ENCODE measurements at places on chromosomes 3 and 15. TPM values are rescaled to one million over a fixed set of nuclear protein-coding genes. Genes with fewer than 3 reads are reported as not detected.

The RAB43 gene
- 39.2 TPM for total RNA-seq

The GNAT1 gene
- total RNA-seq = not detected

The IL20RB gene
- 1.6 TPM for total RNA-seq

The TEX55 gene
- not detected for total RNA-seq

DNA sequence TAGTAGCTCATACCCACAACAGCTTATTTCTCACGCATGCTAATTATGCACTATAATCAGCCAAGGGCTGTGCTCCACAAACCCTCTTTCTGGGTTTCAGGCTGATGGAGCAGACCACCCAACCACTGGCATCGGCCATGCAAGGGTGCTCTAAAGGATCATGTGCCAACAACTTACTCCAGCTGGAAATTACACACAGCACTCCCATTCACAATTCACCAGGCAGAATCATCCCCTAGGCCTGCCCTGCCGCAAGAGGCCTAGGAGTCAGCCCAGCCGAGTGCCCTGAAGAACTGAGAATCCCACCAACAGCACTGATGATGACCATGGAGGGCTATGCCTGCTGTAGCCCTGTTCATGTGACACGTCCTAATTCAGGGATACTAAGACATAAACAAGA is 216.2 kb upstream of the CHRNA7 start:
- no peak for DNase-seq

DNA sequence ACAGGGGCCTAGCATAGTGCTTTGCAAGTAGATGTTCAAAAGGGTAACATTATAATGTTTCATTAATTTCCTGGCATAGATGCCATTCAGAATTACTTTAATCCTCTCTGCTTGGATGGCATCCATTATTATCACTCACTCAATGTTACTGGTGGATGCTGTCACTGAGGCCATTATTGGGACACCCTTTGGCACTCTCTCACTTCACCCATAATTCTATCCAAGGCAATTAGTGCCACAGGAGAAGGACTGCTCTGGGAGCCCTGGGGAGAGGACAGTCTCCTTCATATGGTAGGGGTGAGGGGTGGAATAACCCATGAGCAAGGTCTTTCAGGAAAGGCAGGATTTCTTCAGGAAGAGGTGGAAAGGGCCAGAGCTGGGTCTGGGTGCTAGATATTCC is 28.7 kb upstream of the SLC28A1 start:
- DNase-seq = no peak

- no peak for DNase-seq
Measured at GRCh38 chr15:89852342-89852995, 37.8 kb upstream of the ANPEP start.

- DNase-seq = no peak
Measured at GRCh38 chr15:63351170-63351569, 30.5 kb downstream of the CA12 start.

- no peak for DNase-seq
Measured at GRCh38 chr15:43196760-43197548, 11.8 kb downstream of the CCNDBP1 start.

DNA sequence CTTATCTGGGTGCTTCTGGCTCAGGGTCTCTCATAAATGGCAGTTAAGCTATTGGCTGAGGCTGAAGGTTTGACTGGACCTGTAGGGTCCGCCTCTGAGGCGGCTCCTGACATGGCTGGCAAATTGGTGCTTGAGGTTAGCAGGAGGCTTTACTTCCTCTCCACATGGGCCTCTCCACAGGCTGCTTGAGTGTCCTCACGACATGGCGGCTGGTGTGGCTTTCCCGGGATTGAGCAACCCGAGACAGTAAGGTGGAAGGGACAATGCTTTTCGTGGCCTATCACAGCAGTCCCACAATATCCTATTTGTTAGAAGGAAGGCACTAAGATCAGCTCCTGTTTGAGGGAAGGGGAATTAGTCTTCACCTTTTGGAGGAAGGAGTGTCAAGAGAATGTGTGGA is 267.3 kb upstream of the LRRFIP2 start:
- DNase-seq = no peak

- DNase-seq = no peak
Measured at GRCh38 chr3:126288314-126288713, 68.9 kb downstream of the KLF15 start.

GRCh38 chr3:158908187-158908734 is 106.4 kb downstream of the MFSD1 start:
- DNase-seq = no peak

GRCh38 chr3:21054064-21054463 is 696.9 kb downstream of the ZNF385D start:
- no peak for DNase-seq

DNA sequence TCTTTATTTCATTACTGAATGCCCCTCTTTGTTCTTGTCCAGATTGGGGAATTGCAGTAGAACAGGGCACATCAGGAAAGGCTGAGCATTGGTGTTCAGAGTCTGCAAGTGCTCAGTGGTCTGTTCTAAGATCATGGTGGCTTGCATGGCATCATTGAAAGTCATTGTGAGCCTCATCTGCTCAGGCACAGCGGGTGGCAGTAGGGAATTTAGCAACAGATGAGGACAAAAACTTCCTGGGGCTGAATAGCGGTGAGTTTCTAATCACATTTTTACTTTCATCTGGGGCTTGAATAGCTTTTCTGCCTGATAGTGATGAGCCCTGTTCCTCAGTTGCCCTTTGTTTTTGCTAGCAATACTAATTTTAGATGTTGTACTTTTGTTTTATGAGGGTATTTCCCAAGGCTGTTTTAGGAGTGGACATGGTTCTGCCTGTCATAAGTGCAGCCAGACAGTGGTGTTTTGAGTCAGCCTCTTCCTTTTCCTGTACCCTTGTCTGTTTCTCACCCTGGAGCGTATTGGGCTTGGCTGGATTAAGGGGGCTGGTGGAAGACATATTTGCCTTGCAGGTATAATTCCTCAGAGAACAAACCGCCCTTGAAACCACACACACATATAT is 127.2 kb upstream of the IL12A start:
- DNase-seq = no peak

GRCh38 chr3:169390741-169391305 is 272.7 kb downstream of the MECOM start:
- DNase-seq = no peak

Measured in glomerular endothelial cell (primary cell).